ENCODE measurements at places on chromosomes 3 and 15. TPM values are rescaled to one million over a fixed set of nuclear protein-coding genes. Genes with fewer than 3 reads are reported as not detected.

Gene PPCDC
- 6.1 TPM for polyA plus RNA-seq

Gene COPG1
- 95.6 TPM for polyA plus RNA-seq

Gene CHRM5
- polyA plus RNA-seq, result not detected

Gene SNRK
- polyA plus RNA-seq, result 35.6 TPM

DNA sequence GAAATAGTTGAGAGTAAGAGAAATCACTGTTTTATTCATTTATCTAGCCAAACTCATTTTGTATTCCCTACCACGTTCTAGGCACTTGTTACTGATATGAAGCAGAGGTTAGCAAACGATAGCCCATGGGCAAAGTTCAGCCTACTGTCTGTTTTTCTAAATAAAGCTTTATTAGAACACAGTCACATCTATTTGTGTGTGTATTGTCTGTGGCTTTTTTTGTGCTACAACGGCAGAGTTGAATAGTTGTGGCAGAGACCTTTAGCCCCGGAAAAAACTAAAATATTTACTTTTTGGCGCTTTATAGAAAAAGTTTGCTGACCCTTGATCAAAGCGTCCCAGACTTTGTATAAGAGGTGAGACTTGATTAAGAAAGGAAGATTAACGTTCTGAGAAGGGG is 289.1 kb upstream of the CFAP20DC start:
- no peak overlapping the region for H3K4me3 ChIP-seq
- peaks cover 8% of the 10 kb centered on the region for H3K4me1 ChIP-seq
- DNase-seq, result no peak

DNA sequence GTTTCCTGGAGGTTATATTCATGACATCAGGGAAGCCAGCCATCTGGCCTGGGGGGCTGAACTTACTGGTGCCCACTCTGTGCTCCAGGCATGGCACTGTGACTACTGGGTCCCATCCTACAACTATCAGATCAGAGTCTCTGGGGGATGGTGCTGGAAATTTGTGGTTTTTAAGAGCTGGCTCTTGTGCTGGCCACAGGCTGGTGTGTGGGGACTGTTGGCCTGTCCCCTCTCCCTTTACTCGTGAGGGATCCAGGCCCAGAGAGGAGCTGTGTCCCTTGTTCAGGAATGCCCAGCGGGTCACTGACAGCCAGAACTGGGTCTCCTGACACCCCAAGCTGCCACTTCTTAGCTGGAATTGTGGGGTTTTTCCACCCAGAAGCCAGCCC is 44.5 kb upstream of the SEC22A start:
- no peak overlapping the region for H3K4me3 ChIP-seq
- H3K36me3 ChIP-seq, result no peaks in the 10 kb centered on the region
- H3K27ac ChIP-seq, result no peak overlapping the region

- H3K4me3 ChIP-seq, result peak within 1 kb of the TSS; percentile 82
- H3K36me3 ChIP-seq, result no peaks in the 10 kb centered on the region
- H3K4me1 ChIP-seq, result peaks cover 33% of the 10 kb centered on the region
- peak; percentile 70 for DNase-seq
- H3K27ac ChIP-seq, result peak within 1 kb of the TSS; percentile 82
These were observed at the start of gene ZMYND10 for GRCh38 chr3:50345586-50346234. ZMYND10 (minus strand) TSS chr3:50345732; CDS start chr3:50345579, 153 bp downstream.

DNA sequence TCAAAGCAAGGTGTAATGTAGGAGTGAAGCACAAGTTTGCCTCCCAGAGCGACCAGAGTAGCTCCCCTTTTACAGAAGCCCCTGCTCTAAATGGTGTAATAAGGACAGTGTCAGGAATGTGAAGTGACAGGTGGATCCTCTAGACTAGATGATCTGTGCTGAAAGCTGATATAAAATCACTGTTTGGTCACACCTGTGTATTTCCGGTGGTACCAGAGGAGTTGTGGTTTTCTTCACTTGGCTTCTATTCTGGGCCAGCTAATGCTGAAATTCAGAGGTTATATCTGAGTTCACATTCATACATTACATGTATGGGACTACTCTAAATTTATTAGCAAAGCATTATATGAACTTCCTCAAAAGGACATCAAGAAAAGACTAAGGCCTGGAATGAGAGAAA is 117.4 kb downstream of the IL1RAP start:
- no peaks in the 10 kb centered on the region for H3K27me3 ChIP-seq
- no peaks in the 10 kb centered on the region for H3K36me3 ChIP-seq
- peaks cover 8% of the 10 kb centered on the region for H3K4me1 ChIP-seq
- no peak overlapping the region for H3K4me3 ChIP-seq
- H3K27ac ChIP-seq, result peak overlapping the region; percentile 39

Data from naive B cell (primary cell).